CD4-positive, alpha-beta T cell treated with Interferon alpha-2 for 1 hour (primary cell): ENCODE measurements at places on chromosomes 6 and 20.

GRCh38 chr6:20202699-20203302 is 9.5 kb downstream of the MBOAT1 start:
- DNase-seq, result no peak

GRCh38 chr6:168737481-168737880 is 296.5 kb downstream of the SMOC2 start:
- no peak for DNase-seq

DNA sequence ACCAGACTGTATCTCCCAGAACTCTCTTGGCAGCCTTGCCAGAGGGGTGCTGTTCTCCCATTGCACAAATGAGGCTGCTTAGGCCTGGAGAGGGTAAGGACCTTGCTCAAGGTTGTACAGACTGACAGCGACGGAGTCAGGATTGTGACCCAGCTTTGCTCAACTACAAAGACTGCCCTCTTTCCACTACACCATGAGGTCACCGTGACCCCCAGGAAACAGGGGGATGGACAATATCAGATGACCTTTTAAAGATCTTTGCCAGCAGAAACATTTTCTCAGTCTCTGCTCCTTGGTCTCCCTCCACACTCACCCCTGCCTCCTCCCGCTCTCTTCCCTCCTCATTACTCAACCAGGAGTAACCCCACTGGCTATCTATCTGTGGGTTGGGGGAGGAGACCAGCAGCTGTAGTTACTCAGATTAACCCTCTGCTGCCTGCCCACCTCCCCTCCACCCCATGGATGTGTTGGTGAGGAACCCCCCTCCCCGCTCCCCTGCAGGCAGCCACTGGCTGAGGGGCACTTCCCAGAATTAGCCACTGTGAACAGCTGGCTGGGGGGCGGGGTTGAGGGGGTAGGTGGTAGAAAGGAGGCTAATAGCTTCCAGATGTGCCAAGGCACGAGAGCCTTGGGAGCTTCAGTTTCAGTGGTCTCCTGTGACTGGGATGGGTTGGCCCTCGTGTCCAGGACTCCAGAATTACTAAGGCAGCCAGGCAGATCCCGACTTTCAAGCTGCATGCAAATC is 26.9 kb upstream of the MRPS18A start:
- no peak for DNase-seq

GRCh38 chr20:16922834-16923233 is 174.7 kb downstream of the OTOR start:
- no peak for DNase-seq

- no peak for DNase-seq
Measured at GRCh38 chr6:144416244-144416643, 131.1 kb downstream of the UTRN start.

GRCh38 chr6:148358196-148358785 is 15.7 kb downstream of the SASH1 start:
- no peak for DNase-seq

DNA sequence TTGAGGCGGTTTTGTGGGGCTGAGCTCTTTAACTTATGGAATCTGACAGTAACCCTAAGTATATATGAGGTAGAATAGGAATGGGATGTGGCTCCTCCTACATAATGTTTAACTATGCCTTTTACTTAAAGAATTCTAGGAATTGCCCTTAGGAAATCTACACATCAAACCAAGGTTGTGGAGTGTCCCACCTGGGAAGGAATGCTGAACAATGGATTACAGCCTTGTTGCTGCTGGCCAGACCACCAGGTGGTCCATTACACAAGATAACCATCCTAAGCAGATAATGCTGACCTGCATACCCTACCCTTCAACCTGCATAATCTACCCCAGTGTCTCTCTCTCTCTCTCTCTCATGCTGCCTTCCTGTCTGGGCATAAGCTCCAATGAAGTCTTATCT is 35.0 kb upstream of the SLC22A16 start:
- no peak for DNase-seq
